A549 treated with DMSO at 1 μM for 4 hours (cell line): ENCODE measurements at places on chromosomes 16 and 17. TPM values are rescaled to one million over a fixed set of nuclear protein-coding genes. Genes with fewer than 3 reads are reported as not detected.

The HS3ST3B1 gene
- 0.27 to 0.49 TPM (median 0.36 TPM) in 5 replicates for total RNA-seq

The BLMH gene
- 45.3 to 52.0 TPM (median 50.4 TPM) in 5 replicates for total RNA-seq

The NLGN2 gene
- 15.4 to 21.5 TPM (median 18.0 TPM) in 5 replicates for total RNA-seq

The PLEKHM1 gene
- 23.5 to 30.6 TPM (median 27.8 TPM) in 5 replicates for total RNA-seq

The ENPP7 gene
- not detected in 5 replicates for total RNA-seq

The USP36 gene
- 59.8 to 72.7 TPM (median 65.3 TPM) in 5 replicates for total RNA-seq

The RNF112 gene
- total RNA-seq, result 0.21 to 0.92 TPM (median 0.52 TPM) in 5 replicates

The QPRT gene
- total RNA-seq, result 0.59 to 1.4 TPM (median 0.83 TPM) in 5 replicates

The TBC1D10B gene
- total RNA-seq, result 26.5 to 36.6 TPM (median 31.8 TPM) in 5 replicates

The FBXL20 gene
- 7.2 to 11.1 TPM (median 9.9 TPM) in 5 replicates for total RNA-seq

The BCL6B gene
- 0.09 TPM in 1 of 5 replicates, not detected in the others for total RNA-seq

The DBNDD1 gene
- total RNA-seq, result 45.5 to 61.2 TPM (median 53.1 TPM) in 5 replicates

The MED31 gene
- total RNA-seq, result 23.0 to 35.7 TPM (median 34.1 TPM) in 5 replicates

The RGS9 gene
- total RNA-seq, result 5.6 to 7.7 TPM (median 6.8 TPM) in 5 replicates

The PIRT gene
- total RNA-seq, result not detected in 5 replicates

The KCNH6 gene
- not detected in 5 replicates for total RNA-seq

The SCNN1B gene
- 0.11 to 0.30 TPM (median 0.19 TPM) in 4 of 5 replicates, not detected in the other for total RNA-seq

The TEDC2 gene
- total RNA-seq, result 16.3 to 25.4 TPM (median 22.3 TPM) in 5 replicates

The GNAO1 gene
- total RNA-seq, result 0.25 to 0.62 TPM (median 0.44 TPM) in 5 replicates

The RPUSD1 gene
- 34.1 to 56.4 TPM (median 47.4 TPM) in 5 replicates for total RNA-seq

The STXBP4 gene
- 4.1 to 7.4 TPM (median 5.3 TPM) in 5 replicates for total RNA-seq

The NFE2L1 gene
- total RNA-seq, result 105 to 121 TPM (median 111 TPM) in 5 replicates

The KRTAP9-4 gene
- not detected in 5 replicates for total RNA-seq

The CTRL gene
- 1.5 to 2.2 TPM (median 2.0 TPM) in 5 replicates for total RNA-seq

The CHST5 gene
- 0.07 to 0.10 TPM (median 0.08 TPM) in 3 of 5 replicates, not detected in the others for total RNA-seq

The OR3A3 gene
- total RNA-seq, result not detected in 5 replicates

The KRTAP1-3 gene
- total RNA-seq, result not detected in 5 replicates

The EME1 gene
- 15.2 to 17.4 TPM (median 16.0 TPM) in 5 replicates for total RNA-seq
